ENCODE measurements at places on chromosomes 6 and 20.

- no peak for DNase-seq
These were observed 104.4 kb upstream of the TENT5A start for GRCh38 chr6:81856872-81857271.

DNA sequence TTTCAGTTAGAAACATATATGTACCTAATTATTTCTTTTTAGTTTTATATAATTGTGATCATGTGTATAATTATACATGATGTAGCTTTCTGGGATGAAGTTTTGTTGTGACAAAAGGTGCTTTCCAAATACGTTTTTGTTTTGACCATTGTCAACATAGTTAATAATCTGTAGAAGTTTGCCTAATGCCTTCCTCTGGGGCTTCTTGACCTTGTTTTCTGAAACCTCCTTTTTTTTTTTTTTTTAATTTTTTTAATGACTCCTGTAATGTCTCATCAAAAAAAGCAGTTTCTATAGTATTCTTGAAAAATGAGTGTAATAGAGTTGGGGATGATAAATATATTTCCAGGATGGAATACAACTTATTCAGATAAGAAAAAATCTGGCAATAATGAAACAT is 434.7 kb upstream of the SOX4 start:
- DNase-seq, result no peak

- DNase-seq, result peak; percentile 56
These were observed 245.8 kb upstream of the JAG1 start for GRCh38 chr20:10919396-10920140.

DNA sequence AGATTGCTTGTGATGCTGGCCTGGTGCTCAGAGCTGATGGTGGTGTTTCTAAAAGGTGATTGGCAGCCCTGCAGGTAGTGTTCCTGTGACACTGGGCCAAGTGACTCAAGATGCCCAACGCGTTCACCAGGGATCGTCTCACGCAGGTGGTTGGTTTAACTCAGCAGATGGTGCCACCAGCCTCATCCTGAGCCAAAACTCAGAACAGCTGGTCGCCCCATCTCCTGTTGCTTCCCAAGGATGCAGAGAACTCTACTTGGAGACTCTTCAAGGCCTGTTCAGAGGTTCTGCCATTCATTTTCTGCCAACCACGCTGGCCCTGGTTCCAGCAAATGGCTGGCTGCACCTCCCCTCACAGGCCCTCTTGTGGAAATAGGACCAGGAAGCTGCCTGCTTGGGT is 394.4 kb downstream of the CDH26 start:
- no peak for DNase-seq

- DNase-seq, result no peak
These were observed 534 bp upstream of the AKIRIN2 start for GRCh38 chr6:87702589-87702945.

DNA sequence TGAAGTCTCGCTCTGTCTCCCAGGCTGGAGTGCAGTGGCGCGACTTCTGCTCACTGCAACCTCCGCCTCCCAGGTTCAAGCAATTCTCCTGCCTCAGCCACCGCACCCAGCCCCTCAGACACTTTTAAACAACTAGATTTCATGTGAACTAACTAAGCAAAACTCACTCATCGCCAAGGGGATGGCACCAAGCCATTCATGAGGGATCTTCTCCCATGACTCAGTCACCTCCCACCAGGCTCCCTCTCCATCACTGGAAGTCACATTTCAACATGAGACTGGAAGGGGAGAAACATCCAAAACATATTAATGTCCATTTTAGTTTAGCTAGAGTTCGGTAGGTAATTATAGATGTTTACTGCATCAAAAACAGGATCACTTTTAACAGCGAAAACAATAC is 95.9 kb upstream of the PRL start:
- DNase-seq, result peak; percentile 27

- no peak for DNase-seq
These were observed 179.1 kb upstream of the SUPT3H start for GRCh38 chr6:45556828-45557227.

GRCh38 chr6:25472306-25472705 is 179.7 kb upstream of the SCGN start:
- no peak for DNase-seq

DNA sequence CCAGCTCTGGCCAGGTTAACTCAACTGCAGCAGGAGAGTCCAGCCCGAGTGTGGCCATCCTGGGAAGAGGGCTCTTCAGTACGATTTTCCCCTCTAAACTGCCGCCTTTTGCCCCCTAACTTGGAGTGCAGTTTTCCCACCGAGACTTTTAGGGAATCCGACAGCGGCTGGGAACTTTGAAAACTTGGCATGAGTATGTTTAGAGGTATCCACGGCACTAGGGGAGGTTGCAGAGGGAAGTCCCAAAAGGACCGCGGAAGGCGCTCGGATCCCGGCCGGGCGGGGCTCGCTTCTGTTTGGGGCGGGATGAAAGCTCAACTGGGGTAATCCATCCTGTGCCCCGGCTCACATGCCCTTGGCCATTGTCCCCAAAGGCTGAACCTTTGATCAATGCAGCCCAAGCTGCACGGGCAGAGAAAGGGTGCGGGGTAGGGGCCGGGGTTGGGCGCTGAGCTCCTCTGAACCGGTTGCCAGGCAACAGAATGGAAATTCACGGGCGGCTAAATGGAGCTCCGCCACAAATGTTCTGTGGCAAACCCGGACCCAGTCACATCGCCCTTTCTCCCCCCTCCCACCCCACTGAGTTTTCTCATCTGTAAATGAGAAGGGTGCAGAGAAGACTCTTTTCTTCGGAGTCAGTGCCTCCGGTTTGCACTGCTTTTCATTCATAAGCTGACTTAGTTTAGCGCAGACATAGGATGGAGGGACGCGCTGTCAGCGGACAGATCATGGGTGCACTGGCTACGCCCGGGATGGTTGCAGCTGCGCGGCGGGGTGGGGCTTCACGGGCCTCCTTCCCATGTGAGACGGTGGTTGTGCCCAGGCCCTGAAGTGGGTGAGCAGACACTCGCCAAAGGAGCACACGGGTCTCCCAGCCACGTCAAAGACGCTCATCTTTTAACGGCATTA is 2.3 kb downstream of the BMP6 start:
- DNase-seq, result no peak

GRCh38 chr20:31560746-31561598 is 44.1 kb upstream of the ID1 start:
- DNase-seq, result peak; percentile 79

GRCh38 chr6:107634324-107635056 is 144.6 kb downstream of the SOBP start:
- DNase-seq, result no peak

- DNase-seq, result no peak
These were observed 50.5 kb upstream of the PAK5 start for GRCh38 chr20:9889270-9889981.

DNA sequence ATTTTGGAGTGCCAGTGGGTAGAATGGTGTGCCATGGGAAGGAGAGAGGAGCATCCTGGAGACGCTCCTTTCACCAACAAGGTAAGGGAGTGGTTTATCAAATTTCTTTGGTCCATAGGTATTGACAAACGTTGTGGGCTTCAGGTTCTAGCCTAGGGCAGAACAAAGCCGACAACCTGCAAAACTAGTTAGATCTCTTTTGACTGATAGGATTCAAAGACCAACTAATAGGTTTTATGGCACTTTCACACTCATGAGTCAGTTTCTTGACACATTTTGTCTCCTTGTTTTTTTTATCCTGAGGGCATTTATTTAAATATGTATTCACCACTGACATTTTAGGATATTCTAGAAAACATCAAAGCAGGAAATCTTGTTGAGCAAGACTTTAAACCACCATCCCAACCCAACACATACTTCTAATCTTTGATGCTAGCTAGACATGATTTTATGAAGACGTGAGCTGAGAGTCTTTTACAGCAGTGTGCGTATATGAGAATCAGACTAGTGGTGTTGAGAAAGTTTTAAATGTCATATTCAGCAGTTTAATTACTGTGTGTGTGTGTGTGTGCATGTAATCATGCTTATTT is 370.4 kb upstream of the HSF2 start:
- no peak for DNase-seq

DNA sequence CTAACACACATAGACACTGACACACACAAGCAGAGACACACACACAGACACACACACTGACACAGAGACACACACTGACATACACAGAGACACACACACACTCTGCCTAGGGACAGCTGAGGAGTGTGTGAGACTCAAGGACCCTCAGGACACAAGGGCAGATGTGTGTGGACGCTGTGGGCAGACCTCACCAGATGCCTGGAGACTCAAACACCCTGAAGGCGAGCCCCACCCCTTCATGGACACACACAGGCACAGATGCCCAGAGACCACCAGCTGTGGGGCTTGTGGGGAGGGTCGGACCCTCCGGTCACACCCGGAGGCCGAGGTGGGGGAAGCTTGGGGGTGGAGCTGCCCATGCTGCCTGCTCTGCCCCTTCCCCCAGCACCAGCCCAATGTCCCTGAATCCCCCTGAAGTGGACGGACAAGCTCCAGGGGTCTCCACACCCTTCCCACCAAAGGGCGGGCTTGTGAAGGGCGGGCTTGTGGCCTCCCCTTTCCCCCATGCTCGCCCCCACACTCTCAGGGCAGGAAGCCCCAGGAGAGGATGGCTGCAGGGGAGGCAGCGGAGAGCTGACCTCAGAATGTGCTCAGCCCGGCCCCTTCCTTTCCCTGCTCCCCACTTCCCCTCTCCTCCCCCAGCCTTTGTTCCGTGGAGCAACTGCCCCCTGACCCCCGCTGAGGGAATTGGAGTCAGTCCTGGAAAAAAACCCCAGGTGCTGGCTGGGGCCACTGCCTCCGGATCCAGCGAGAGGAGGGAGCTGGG is 13.9 kb upstream of the ABHD16B start:
- no peak for DNase-seq

DNA sequence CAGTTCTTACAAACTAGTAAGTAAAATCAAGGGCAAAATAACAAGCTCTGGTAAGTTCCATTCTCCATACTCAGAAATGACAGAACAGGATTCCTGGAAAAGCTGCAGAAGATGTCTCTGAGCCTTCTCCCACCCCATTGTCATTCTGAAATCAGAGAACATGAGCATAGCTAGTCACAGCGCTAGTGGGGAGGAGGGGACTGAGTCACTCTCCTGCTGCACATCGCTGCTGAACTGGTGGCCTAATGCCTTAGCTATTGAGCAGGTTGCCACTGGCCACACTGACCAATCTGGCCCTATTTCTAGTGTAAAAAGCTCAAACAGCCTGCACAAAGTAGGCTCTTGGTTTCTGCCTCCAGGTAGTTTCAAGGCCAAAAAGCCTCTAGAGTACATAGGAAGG is 26.1 kb upstream of the RIPPLY2 start:
- DNase-seq, result no peak

- no peak for DNase-seq
These were observed 42.6 kb downstream of the PRKN start for GRCh38 chr6:162684961-162685360.

- no peak for DNase-seq
These were observed 39.9 kb downstream of the PYGB start for GRCh38 chr20:25287631-25288290.

DNA sequence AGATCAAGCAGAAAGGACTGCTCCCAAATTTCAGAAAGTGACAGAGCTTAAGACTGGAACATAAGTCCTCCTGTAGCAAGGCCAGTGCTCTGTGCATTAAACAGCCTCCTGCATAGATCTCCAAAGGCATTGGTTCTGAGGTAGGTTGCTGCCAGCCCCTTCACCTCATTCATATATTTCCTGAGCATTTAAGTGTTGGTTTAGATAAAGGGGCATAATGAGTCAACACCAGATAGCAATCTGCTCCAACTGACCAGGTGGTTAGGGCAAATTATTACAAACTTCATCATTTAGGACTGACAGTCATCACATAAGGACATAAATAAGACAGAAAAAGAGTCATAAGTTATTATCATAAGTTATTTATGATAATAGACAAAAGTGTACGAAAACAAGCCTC is 10.7 kb downstream of the PTPRK start:
- no peak for DNase-seq

- DNase-seq, result no peak
These were observed 124.8 kb upstream of the RIPOR2 start for GRCh38 chr6:25060522-25060921.

- DNase-seq, result no peak
These were observed 1034.9 kb downstream of the EYS start for GRCh38 chr6:64672131-64672530.

- DNase-seq, result no peak
These were observed 4.6 kb downstream of the UCKL1 start for GRCh38 chr20:63951398-63952209.

- peak; percentile 60 for DNase-seq
These were observed 55.1 kb downstream of the STAU1 start for GRCh38 chr20:49132995-49133478.

DNA sequence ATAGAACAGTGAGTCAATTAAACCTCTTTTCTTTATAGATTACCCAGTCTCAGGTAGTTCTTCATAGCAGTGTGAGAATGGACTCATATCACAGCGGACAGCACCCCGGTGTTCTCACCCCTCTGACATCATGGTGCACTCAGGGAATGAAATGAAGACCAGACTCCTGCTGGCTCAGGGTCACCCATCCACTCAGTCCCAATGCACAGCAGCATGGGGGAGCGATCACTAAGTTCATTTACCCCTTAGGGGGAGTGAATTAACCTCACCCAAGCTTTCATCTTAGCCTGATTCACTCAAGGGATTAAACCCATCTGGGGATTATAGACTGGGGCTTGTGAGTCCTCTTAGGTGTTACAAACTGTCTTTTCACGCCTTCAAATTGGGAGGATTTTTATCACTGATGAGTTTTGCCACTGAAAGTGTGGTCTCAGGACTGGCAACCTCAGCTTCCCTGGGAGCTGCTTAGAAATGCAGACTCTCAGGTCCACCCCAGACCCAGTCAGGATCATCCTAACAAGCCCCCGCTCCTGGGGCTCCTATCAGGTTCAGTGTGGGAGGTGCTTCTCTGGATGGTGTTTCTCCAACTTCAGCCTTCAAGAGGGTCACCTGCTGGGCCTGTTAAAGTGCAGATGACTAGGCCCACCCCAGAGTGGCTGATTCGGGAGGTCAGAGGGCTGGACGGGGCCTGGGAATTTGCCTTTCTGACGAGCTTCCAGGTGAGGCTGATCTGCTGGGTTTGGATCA is 44.3 kb upstream of the FRMD1 start:
- no peak for DNase-seq

DNA sequence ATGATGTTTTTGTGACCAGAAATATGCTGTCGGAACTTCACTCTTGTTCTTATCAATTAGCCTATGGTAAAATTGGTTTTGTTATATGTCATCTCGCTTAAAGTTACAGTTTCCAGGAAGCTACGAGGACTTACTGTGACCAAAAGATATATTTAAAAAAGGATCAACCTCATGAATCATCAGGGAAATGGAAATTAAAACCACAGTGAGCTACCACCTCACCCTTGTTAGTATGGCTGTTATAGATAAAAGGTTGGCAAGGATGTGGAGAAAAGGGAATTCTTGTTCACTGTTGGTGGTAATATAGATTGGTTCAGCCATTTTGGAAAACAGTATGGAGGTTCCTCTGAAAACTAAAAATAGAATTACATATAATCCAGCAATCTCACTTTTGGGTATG is 14.3 kb upstream of the INSM1 start:
- DNase-seq, result no peak
